Activated T-cell treated with anti-CD3 and anti-CD28 coated beads, Interleukin-2, amount 50 U/mL, for 72 hours (primary cell): ENCODE measurements at places on chromosomes 5 and 9.

GRCh38 chr9:124257070-124257843 is 492 bp upstream of the NEK6 start:
- no peak for DNase-seq

DNA sequence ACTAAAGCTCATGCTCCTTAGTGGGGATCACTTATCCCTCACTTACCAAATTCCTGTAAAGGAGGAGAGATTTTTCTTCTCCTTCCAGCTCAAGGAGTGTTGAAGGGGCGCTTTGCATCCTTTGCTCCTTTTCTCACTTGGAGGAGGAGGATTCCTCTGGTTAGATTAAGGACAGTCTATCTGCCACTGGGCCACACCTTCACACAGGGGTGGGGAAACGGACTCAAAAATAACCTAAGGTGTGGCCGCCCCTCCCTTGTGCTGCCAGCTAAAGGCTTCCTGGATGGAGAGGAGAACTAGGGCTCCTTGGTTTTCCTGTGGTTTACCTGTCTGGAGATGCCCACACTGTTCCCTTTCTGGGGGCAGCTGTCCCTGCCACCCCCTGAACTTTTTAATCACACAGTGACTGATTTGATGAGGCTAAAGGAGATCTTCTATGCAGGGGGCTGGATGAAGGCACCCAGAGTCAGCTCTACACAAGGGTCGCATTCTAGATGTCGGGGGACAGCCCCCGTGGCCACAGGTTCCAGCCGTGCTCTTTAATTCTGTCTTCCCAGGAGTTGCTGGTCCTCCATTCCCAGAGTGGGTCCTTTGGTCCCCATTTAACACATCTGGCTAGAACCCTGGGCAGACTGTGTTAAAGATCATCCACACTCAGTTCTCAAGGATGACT is 14.4 kb downstream of the GLRX start:
- no peak for DNase-seq

DNA sequence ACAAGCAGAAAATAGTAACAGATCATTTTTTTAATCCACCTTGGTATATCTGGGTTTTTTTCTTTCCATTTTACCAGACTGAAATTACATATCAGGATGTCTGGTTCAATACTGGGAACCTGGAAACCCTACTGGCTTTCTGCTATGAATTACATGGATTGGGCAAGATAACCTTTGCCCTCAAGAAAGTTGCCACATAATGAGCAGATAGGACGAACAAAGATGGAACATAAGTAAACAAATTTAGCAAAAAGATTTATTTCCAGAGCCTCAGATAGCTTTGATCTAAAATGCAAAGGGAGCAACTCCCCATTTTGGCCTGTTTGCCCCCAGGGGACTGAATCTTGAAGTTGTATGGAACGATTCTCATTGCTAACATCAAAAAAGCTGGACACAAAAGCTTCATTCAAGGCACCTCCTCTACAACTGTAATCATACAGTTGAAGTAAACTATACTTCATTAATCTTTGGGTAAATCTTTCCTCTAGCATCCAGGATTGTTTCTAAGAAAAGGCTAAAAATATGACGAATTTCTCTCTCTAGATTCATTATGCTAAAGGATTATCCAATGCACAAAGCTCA is 131.6 kb upstream of the PTGER4 start:
- no peak for DNase-seq

- no peak for DNase-seq
Measured at GRCh38 chr5:132233081-132233480, 5.4 kb upstream of the P4HA2 start.

DNA sequence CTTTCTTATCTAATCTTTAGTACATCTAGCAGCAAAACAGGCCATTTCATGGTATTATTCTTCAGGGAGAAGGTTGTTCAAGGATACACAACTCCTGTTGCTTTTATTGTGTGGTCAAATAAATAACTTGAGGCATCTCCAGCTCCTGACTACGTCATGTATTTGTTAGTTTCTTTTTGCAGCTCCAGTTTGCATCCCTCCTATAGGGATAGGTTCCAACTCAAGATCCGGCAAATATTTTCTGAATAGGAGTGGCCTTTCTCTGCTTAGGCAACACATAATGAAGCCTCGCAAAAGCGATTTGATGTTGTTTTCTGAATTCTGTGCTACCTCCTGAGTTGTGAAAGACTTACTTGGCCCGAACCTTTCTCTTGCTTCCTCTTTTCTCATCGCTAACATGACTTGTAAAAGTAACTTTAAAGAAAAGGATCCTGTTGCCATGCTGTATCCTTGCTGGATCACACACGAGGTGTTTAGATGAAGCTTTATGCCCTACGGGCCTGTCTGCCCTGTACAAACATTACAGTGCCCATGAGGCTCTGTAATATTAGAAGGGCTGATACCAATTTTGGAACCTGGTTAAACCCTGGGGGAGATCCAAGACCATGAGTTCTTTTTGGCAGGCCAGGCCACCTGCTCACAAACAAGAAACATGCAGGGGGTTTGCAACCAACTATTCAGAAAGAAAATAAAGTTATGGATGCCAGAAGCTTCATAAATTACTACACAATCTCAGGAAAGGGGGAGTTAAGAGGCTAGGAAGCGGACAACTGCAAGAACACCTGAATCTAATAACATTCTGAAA is 149.8 kb upstream of the FGF10 start:
- no peak for DNase-seq

DNA sequence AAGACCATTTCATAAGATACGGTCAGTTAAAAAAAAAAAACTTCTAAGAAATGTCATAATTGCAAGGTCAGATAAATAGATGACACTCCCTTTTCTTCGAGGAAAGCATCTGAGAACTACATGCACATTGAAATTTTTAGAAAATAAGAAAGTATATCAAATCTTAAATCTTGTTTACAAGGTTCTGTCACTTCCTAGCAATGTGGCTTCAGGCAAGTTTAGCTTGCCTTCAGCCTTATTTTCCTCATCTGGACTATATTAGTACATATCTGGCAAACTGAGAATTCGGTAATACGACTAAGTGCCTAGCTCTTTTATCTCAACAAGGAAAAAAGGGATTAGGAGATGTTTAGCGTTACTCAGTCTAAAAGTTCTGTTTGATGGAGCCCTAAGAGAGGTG is 32.5 kb upstream of the OR2K2 start:
- DNase-seq = no peak

GRCh38 chr5:130237721-130238120 is 333.5 kb downstream of the CHSY3 start:
- no peak for DNase-seq

- DNase-seq = peak; percentile 71
Measured at GRCh38 chr9:95724253-95724991, 151.1 kb upstream of the ERCC6L2 start.
